ENCODE measurements at places on chromosomes 11 and 22. TPM values are rescaled to one million over a fixed set of nuclear protein-coding genes. Genes with fewer than 3 reads are reported as not detected.
A peak's percentile ranks its signal among the peaks of the same experiment; 100 is the strongest.

GRCh38 chr22:30325065-30325720, 1.5 kb downstream of the TBC1D10A start:
- peak; percentile 47 for DNase-seq

DNA sequence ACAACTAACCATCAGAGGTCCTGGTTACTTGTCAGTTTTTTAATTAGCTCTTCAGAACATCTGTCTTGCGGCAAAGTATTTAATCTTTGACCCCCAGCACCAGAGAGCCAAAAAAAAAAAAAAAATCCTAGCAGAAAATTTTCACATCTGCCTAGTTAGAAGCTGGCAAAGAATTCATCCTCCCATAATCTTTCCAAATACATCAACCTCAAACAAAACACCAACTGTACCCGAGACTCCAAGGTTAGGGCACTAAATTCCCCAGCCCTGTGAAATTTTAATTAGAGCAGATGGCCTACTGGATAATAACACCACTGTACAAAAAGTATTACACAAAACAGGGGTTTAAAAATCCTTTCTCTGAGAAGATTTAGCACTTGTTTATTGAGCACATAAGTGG, 55.7 kb downstream of the RAB38 start:
- DNase-seq, result no peak

- DNase-seq, result no peak
Measured at GRCh38 chr11:81059356-81059755, 1618.5 kb upstream of the TENM4 start.

GRCh38 chr11:47506795-47507562, 46.0 kb downstream of the CELF1 start:
- DNase-seq, result no peak

- DNase-seq, result no peak
Measured at GRCh38 chr11:125111001-125111342, 454 bp downstream of the TMEM218 start.

- DNase-seq, result no peak
Measured at GRCh38 chr11:117477721-117478120, 150.1 kb downstream of the CEP164 start.

GRCh38 chr11:29534836-29535235, 482.0 kb downstream of the KCNA4 start:
- DNase-seq, result no peak

GRCh38 chr22:44880610-44881290, 128.4 kb downstream of the ARHGAP8 start:
- DNase-seq, result no peak

GRCh38 chr11:71548120-71548519, at the start of gene KRTAP5-9:
Gene KRTAP5-9 (plus strand): TSS chr11:71548420. CDS start chr11:71548658, 238 bp downstream.
- no peak for DNase-seq

GRCh38 chr11:3051196-3052108, 5.8 kb downstream of the CARS1 start:
- no peak for DNase-seq

DNA sequence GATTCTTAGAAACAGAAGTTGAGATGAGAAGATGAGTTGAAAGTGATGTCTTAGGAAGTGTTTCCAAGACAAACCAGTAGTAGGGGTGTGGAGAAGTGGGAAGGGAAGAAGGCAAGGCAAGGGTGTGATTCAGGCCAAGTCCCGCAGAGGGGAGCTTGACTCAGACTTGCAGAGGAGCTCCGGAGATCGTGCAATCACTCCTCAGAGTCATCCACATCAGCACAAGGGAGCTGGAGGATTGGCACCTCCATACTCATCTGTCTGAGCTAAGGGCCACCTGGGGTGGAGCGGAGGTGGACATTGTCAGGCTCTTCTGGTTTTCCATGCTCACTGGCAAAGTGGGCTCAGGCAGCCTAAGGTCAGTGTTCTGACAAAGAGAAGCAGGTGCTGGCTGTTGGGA, 44.4 kb downstream of the CHRDL2 start:
- DNase-seq, result no peak

GRCh38 chr11:11427140-11427539, 74.1 kb upstream of the CSNK2A3 start:
- DNase-seq, result no peak

DNA sequence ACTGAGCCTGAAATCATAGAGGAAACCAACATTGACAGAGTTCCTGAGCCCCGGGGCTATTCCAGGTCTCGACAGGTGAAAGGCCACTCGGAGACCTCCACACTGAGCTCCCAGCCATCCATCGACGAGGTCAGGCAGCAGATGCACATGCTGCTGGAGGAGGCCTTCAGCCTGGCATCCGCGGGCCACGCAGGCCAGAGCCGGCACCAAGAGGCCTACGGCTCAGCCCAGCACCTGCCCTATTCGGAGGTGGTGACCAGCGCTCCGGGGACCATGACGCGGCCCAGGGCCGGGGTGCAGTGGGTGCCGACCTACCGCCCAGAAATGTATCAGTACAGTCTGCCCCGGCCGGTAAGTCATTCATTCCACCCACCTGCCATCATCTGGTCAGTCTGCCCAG, 54.9 kb downstream of the C11orf91 start:
- no peak for DNase-seq

DNA sequence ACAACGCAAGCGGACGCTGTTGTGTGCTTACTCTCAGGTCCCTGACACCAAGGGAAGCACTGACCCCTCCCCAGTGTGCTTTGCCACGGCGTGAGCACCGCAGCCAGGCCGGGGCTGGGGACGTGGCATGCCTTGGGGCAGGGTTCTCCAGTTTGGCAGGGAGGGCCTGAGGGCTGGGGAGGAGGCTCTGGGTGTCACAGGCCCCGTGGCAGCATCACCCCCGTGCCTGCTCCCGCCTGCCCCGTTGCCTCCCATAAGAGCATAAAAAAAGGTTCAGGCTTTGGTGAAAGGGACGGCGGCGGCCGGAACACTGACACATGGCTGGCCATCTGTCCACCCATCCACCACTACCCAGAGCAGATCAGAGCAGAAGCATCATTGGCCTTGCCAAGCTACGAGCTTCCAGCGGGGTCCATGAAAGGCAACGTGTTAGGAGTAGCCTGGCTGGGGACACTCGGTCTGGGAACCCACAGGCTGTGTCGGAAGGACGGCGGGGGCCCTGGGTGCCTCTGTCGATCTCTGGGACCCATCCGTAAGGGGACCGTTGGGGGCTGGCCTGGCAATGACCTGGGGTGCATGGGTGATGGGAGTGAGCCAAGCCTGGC, 183.0 kb downstream of the IGLL1 start:
- no peak for DNase-seq

GRCh38 chr11:35855671-35856070, 88.2 kb upstream of the LDLRAD3 start:
- DNase-seq, result no peak

GRCh38 chr22:22798716-22799115, 88.9 kb upstream of the IGLL5 start:
- DNase-seq, result no peak

GRCh38 chr11:118629761-118630661, 22.6 kb downstream of the PHLDB1 start:
- no peak for DNase-seq

DNA sequence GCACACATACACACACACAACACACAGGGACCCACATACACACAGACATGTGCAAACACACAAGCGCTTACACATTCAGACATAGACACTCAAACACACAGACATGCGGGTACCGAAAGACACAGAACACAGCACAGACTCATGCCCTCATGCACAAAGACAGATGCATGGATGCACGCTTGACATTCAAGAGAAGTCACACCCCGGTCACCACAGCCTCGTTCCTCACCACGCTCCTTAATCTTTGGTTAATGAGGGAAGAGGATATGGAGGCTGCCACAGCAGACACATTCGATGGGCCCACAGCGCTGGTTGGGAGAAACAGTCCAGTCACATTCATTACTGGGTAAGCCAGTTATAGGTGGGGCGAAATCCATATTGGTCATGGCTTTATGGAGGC, 51.9 kb upstream of the EIF3D start:
- no peak for DNase-seq

GRCh38 chr11:35515224-35515623, 10.2 kb downstream of the PAMR1 start:
- no peak for DNase-seq

DNA sequence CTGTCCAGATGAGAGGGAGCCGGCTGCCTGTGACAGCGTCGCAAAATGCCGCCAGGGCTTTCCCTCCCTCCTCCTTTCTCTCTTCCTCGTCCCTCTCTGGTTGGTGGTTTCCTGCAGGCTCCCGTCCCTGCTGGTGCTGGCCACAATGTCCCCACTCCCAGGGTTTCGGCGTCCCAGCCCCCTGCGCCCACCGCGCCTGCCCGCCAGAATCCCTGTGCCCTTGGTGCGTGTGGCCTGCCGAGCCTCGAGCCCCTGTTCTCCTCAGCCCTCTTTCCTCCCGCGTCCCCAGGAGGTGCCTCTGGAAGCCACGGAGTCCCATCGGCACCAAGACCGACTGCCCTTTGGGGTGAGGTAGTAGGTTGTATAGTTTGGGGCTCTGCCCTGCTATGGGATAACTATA, 37.9 kb upstream of the PPARA start:
- no peak for DNase-seq

- DNase-seq, result peak; percentile 44
Measured at GRCh38 chr11:34339149-34340064, 18.4 kb downstream of the ABTB2 start.

DNA sequence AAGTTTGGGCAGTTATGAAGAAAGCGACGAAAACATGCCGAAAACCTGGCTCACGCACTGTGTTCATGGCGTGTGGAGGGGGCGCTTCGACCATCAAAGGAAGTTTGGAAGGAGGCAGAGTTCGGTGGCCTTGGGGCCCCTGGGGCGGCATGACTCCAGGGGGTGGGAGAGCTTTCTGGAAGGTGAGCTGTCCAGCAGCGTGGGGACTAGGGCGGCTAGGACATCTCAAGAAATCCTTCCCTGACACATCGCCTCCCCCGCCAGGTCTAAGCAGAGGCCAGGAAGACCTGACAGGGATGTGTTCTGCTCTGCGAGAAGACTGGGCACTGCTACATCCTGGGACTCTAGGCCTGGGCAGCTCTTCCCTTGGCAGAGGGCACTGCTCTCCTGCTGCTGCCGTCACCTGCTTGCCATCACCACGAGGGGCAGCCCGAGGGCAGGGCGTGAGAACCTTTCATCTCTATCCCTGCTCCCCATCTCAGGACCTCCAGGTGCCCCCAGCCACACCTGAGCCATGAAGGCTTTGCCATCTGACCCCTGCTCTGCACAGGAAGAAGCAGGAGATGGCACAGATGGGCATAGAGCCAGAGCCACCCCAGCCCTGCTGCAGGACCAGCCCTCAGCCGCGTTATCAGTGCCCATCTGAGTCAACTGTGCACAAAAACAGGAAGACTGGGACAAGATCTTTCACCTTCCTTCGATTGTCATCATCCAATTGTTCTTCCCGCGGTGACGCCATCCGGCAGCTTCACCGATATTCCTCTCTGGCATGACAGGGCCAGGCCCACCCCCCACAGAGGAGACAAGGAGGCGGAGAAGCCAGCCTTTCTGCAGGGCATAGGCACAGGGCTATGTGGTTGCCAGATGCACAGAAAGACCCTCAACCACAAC, 12.7 kb downstream of the LINC01488 start:
- no peak for DNase-seq

The GSTT2B gene
- 0.30 TPM for polyA plus RNA-seq

The HPX gene
- polyA plus RNA-seq, result 0.35 TPM

The NXPE4 gene
- not detected for polyA plus RNA-seq

The KDM4E gene
- not detected for polyA plus RNA-seq

The ZBED5 gene
- 60.6 TPM for polyA plus RNA-seq

The TUB gene
- polyA plus RNA-seq, result 13.2 TPM

The RAB38 gene
- 0.38 TPM for polyA plus RNA-seq

The TXN2 gene
- 82.2 TPM for polyA plus RNA-seq

The ART1 gene
- polyA plus RNA-seq, result not detected

The OR51A7 gene
- polyA plus RNA-seq, result not detected

The STX5 gene
- 19.5 TPM for polyA plus RNA-seq

The KREMEN1 gene
- 2.5 TPM for polyA plus RNA-seq

The TMPRSS5 gene
- polyA plus RNA-seq, result 0.30 TPM

The BDNF gene
- polyA plus RNA-seq, result 16.4 TPM

The TECTA gene
- polyA plus RNA-seq, result 0.12 TPM

The LUZP2 gene
- polyA plus RNA-seq, result not detected

Measured in A549 (cell line).